ENCODE measurements at places on chromosomes 1 and 21. TPM values are rescaled to one million over a fixed set of nuclear protein-coding genes. Genes with fewer than 3 reads are reported as not detected.
A peak's percentile ranks its signal among the peaks of the same experiment; 100 is the strongest.

SLC44A5 gene
- 0.37 TPM for total RNA-seq

DNA sequence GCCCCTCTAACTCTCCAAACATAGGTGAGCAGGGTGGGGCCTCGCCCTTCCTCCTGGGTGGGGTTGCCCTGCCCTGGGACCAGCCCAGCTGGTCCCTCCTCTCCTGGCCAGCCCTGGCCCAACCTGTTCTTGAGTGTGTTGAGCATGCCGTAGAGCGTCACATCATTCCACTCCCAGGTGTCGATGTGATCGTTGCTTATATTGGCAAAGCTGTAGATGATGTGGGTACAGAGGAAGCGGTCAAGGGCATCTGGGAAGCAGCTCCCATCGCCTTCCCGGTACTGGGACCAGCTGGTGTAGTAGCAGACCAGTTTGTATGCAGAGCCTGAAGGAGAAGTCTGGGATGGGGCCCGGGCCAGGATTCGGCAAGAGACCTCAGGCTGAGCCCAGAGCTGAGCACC is 1.4 kb downstream of the CHI3L1 start:
- no peak for DNase-seq

- DNase-seq, result peak; percentile 63
Measured at GRCh38 chr1:51192213-51192843, 43.7 kb upstream of the RNF11 start.

DNA sequence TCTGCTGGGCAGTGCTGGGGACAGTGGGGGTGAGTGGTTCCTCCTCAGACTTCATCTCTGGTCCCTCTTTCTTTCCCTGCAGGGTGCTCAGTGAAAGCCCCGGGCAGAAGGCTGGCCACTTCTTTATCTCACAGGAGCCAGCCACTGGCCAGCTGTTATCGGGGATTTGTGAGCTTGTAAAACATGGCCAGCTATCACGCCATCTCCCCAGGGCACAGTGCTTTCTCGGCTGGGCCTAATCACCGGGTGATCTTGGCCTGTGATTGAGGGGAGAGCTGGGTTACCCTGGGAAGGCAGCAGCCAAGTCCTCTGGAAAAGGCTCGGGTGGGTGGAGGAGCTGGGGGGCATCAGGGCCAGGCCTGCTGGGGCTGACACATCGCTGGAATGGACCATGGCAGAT is 83.0 kb downstream of the IGSF21 start:
- DNase-seq, result no peak

DNA sequence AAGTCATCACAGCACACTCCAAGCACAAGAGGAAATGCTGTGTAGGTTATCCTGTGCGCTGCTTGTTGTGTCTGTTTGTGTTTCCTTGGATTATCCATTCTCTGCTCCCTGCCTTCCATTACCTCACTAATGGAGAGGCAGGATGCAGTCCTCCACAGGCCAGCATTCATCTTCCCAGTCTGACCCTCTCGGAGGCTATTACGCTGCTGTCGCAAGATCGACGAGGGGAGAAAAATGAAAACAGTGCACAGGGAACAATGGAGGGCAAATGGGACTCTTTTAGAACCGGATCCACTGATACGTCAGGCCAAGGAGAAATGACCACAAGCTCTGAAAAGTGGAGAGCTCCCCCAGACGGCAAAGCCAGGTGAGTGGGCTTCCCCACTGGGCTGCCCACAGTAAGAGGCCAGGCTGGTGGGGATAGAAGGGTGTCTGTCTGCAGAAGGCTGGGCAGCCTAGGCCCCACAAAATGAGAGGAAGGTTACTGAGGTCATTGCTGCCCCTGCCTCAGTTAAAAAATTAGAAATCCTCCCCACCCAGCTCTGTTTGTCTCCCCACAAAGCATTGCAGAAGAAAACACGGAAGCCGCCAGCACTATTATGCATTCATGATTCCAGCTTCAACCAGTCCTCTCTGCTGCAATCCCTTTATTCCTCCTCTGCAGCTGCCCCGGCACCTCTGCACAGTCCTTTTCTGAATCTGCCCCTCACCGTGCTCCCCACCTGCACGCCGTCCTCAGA is 21.7 kb downstream of the LRRN2 start:
- no peak for DNase-seq
